ENCODE measurements at places on chromosomes 16 and 17.

DNA sequence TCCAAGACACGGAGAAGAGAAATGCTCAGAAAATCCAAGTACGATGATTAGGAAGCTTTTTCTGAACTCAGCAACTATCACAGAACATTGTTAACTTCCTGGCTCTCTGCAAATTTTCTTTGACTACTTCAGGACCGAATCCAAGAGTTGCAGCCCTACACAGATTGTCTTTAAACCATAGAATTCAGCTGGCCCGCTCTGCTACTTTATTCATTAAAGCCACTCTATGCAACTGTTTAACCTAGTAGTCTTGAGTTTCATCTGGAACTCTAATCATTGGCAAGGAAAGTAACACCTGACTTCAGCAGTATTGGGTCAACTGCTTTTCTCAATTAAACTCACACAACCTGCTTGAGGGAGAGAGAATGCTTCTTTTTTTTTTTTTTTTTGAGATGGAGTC lies 210.1 kb downstream of the SLC39A11 start:
- H3K27me3 ChIP-seq: no peaks in the 10 kb centered on the region
- no peak overlapping the region for H3K27ac ChIP-seq
- DNase-seq: no peak
- no peak overlapping the region for H3K4me3 ChIP-seq
- H3K36me3 ChIP-seq: peaks cover 7% of the 10 kb centered on the region
- no peaks in the 10 kb centered on the region for H3K4me1 ChIP-seq

- peaks cover 28% of the 10 kb centered on the region for H3K4me1 ChIP-seq
- H3K36me3 ChIP-seq: peaks cover 3% of the 10 kb centered on the region
- no peak for DNase-seq
- H3K27ac ChIP-seq: peak overlapping the region; percentile 64
Observed at GRCh38 chr16:56749672-56750491, 20.0 kb downstream of the NUP93 start.

DNA sequence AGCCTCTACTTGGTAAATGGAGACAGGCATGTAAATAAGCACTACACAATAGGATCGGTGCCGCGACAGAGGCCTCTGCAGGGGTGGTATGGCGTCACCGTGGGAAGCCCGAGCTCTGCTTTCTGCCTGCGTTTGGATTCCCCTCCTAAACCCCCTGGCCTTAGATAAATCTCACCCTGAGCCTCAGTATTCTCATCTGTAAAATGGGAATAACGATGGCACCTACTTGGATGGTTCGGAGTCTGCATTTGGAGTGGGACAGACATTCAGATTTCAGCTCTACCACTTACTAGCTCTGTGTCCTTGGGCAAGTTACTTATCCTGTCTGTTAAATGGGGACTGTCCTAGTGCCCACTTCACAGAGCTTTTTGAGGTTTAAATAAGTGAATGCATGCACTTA lies 42.8 kb upstream of the TNRC6A start:
- H3K4me3 ChIP-seq: no peak overlapping the region
- no peaks in the 10 kb centered on the region for H3K36me3 ChIP-seq
- H3K27me3 ChIP-seq: no peaks in the 10 kb centered on the region
- DNase-seq: no peak
- peaks cover 12% of the 10 kb centered on the region for H3K4me1 ChIP-seq

DNA sequence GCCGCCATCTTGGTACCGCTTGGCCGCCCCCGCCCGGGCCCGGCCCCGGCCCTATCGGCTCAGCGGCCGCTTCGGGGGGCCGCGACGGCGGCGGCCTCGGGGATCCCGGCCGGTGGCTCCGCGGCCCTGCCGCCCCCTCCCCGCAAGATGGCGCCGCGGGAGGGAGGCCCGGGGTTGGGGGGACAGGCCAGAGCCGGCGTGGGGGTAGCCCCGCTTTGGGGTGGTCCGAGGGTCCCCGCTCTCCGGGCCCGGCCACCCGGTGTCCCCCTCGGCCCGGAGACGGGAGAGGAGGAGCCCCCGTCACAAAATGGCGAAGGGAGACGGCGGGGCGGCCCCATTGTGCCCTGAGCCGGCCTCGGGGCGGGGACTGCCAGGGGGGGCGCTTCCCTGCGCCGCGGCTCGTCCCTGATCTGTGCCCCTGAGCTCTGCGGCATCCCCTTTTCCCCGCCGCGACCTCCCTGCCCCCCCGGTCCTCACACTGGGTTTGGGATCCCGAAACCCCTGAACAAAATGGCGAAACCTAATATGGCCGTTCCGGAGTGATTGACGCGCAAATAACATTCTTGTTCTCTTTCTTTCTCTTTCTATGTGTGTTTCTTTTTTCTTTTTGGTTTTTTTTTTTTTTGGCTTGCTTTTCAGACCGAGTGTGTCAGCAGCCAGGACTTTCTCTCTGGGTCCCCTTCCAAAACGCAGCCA lies 986 bp downstream of the HAPSTR1 start:
- H3K27ac ChIP-seq: peak overlapping the region; percentile 98
- no peaks in the 10 kb centered on the region for H3K36me3 ChIP-seq
- peak overlapping the region; percentile 65 for H3K4me3 ChIP-seq
- no peaks in the 10 kb centered on the region for H3K27me3 ChIP-seq
- DNase-seq: peak; percentile 80
- H3K4me1 ChIP-seq: peaks cover 46% of the 10 kb centered on the region

DNA sequence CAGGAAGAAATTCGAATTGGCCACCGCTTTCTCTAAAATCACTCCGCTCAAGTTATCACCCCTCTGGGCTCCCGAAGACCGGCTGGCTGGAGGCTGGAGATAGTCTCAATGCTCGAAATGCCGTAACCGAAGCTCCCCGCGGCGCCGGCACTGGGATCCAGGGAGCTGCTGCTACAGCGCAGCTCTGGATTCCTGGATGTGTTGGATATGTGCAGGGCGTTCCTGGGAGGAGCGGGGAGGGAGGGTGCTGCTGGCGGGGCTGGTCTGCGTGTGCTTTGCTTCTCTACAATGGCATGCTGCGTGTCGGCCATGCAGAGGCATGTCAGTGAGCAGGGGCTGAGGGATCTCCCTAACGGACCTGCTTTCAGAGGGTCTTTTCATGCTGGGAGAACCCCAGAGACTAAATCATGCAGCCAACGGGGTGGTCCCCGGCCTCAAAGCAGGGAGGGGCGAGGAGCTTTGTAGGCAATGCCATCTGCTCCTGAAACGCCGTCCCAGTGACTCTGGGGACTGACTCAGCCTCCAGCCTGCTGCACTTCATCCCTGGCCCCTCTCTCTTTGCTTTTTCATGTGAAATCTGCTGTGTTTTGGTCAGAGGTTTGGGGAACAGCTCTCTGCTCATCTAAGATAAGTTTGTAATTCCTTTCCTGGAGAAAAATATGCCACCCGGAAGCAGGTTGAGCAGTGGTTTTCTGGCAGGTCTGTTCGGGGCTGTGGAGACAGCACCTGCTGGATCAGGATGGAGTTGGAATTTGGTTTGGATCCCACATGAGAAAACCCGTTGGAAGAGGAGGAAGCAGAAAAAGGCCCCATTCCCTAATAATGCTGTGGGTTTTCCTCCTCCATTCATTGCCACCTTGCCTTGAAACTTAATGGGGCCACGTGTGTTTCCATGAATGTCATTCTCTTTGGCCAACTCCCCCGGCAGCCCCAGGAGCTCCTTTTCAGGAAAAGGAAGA lies 311.4 kb downstream of the SEC14L1 start:
- H3K4me1 ChIP-seq: peaks cover 31% of the 10 kb centered on the region
- no peaks in the 10 kb centered on the region for H3K36me3 ChIP-seq
- H3K27ac ChIP-seq: peak overlapping the region; percentile 62

GRCh38 chr17:48376682-48377325 lies 53.2 kb downstream of the SKAP1 start:
- H3K36me3 ChIP-seq: no peaks in the 10 kb centered on the region
- no peak for DNase-seq
- H3K27me3 ChIP-seq: no peaks in the 10 kb centered on the region
- no peaks in the 10 kb centered on the region for H3K4me1 ChIP-seq
- no peak overlapping the region for H3K27ac ChIP-seq

DNA sequence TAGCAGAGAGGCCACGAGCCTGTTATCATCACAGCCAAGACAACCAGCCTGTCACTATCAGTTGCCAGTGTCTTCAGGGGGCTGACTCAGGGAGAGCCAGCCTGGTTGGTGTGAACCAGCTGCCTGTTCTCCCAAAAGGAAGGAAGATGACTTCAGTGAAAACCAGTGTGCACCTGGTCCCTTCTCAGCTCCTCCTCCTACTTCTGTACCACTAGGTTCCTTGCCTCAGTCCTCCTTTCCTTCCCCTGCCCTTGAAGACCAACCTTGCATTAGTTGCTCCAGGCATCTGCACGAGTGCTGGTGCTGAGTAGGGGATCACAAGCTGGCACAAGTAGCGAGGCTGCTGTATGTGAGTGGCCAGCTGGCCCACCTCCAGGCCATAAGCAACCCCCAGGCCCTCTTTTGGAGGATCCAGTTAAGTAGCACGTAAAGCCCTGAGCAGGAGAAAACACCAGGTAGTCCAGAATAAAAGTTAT lies 8.5 kb downstream of the TUBG1 start:
- peak overlapping the region; percentile 14 for H3K27ac ChIP-seq
- peaks cover 12% of the 10 kb centered on the region for H3K4me1 ChIP-seq
- no peaks in the 10 kb centered on the region for H3K27me3 ChIP-seq
- DNase-seq: no peak

- H3K4me3 ChIP-seq: no peak overlapping the region
- H3K27me3 ChIP-seq: no peaks in the 10 kb centered on the region
- H3K4me1 ChIP-seq: no peaks in the 10 kb centered on the region
- no peak for DNase-seq
Observed at GRCh38 chr17:8160224-8160577, 2.5 kb downstream of the VAMP2 start.

DNA sequence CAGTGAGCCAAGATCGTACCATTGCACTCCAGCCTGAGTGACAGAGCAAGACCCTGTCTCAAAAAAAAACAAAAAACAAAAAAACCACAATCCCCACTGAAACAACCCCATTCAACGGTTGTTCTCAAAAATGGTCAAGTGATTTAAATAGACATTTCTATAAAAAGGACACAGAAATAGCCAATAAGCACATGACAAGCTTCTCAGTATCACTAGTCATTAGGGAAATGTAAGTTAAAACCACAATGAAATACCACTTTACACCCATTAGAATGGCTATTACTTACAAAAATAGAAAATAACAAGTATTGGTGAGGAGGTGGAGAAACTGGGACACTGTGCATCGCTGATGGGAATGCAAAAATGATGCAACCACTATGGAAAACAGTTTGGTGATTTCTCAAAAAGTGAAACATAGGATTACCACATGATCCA lies 26.6 kb upstream of the MYLK3 start:
- H3K27ac ChIP-seq: no peak overlapping the region
- DNase-seq: no peak
- H3K27me3 ChIP-seq: no peaks in the 10 kb centered on the region
- H3K4me3 ChIP-seq: no peak overlapping the region
- H3K36me3 ChIP-seq: no peaks in the 10 kb centered on the region
- H3K4me1 ChIP-seq: no peaks in the 10 kb centered on the region

- no peaks in the 10 kb centered on the region for H3K27me3 ChIP-seq
- no peaks in the 10 kb centered on the region for H3K36me3 ChIP-seq
- H3K4me1 ChIP-seq: no peaks in the 10 kb centered on the region
- peak; percentile 43 for DNase-seq
- peak within 1 kb of the TSS; percentile 37 for H3K4me3 ChIP-seq
Observed at GRCh38 chr16:21277927-21278706, at the start of gene CRYM. Gene CRYM (minus strand): TSS chr16:21278290. CDS start chr16:21278251, 39 bp downstream.

- H3K27me3 ChIP-seq: peaks cover 20% of the 10 kb centered on the region
- no peak for DNase-seq
- H3K4me3 ChIP-seq: no peak overlapping the region
- H3K36me3 ChIP-seq: no peaks in the 10 kb centered on the region
- H3K27ac ChIP-seq: no peak overlapping the region
Observed at GRCh38 chr17:5686074-5686635, 101.8 kb upstream of the NLRP1 start.

DNA sequence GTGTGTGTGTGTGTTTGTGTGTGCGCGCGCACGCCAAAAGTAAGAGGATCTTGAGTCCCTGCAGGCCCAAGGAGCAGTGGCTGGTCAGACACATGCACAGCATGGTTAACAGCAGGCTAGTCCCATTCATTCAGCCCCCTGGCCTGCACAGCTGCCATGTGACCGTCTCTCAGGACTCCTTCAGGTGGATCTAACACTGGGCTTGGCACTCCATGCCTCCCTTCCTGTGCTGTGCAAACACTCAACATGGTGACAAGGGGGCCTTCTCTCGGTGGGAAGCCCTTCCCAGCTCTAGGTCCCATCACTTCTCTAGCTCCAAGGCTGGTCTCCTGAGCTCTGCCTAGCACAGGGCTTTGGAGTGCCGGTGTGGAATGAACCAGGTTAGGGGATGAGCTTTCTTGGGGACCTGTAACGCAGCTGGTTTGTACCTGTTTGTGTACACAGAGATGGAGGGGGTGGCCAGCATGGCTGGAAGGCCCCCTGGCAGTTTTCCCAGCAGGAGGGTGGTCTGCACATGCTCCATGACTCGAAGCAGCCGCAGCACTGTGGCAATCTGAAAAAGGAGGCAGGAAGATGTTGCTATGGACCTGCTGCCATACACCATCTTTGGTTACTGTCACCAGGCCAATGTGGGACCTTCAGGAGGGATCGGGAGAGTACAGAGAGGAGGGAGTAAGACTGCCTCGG lies 69.4 kb upstream of the GCSH start:
- peaks cover 12% of the 10 kb centered on the region for H3K4me1 ChIP-seq
- no peak overlapping the region for H3K27ac ChIP-seq
- DNase-seq: no peak
- no peaks in the 10 kb centered on the region for H3K36me3 ChIP-seq
- H3K4me3 ChIP-seq: no peak overlapping the region
- H3K27me3 ChIP-seq: no peaks in the 10 kb centered on the region

DNA sequence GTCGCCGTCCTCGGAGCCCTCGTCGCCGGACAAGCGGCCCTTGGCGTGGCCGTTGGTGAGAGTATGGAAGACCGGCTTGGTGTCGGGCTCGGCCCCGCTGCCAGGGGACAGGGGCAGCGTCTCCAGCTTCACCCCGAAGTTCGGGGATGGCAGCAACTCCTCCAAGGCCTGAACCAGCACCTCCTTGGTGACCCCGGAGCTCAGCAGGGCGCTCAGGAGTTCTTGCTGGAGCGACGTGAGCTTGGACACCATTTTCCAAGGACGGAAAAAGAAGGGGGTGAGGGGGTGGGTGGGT lies 279 bp downstream of the HNF1B start:
- peaks cover 36% of the 10 kb centered on the region for H3K4me1 ChIP-seq
- H3K4me3 ChIP-seq: no peak overlapping the region
- DNase-seq: no peak
- peaks cover 87% of the 10 kb centered on the region for H3K27me3 ChIP-seq

- H3K4me1 ChIP-seq: no peaks in the 10 kb centered on the region
- no peak for DNase-seq
- H3K27me3 ChIP-seq: no peaks in the 10 kb centered on the region
- no peak overlapping the region for H3K27ac ChIP-seq
- no peaks in the 10 kb centered on the region for H3K36me3 ChIP-seq
Observed at GRCh38 chr16:1877804-1878203, 5.8 kb upstream of the MEIOB start.

DNA sequence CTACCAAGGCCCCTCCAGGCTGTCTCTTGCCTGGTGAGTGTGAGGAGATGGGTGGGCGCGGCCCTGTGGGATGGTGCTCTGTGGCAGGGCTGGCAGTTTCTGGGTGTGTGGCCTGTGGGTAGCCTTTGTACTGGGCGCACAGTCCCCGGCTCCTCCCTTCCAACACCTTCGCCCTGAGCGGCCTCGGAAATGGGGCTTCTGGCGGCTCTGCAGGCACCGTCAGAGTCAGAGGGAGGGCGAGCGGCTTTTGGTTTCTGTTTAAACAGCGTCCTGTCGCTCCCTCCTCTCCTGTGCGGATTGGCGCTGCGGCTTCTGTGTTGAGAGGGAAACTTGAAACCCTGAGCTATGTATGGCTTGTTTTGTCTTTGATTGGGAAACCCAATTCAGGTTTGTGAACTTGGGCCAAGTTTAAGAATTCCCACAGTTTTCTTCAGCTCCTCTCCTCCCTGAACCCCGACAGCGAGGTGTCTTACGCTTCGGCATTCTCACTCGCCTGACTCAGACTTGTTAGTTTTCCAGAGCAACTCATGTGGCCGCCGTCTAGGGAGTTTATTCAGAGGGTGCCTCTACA lies 8.3 kb upstream of the ZNF750 start:
- H3K36me3 ChIP-seq: no peaks in the 10 kb centered on the region
- H3K4me1 ChIP-seq: no peaks in the 10 kb centered on the region
- no peak overlapping the region for H3K27ac ChIP-seq
- no peak overlapping the region for H3K4me3 ChIP-seq
- peak; percentile 67 for DNase-seq
